ENCODE measurements at places on chromosomes 11 and 22.

GRCh38 chr22:50641696-50642607, 14.0 kb upstream of the ARSA start:
- DNase-seq = no peak

DNA sequence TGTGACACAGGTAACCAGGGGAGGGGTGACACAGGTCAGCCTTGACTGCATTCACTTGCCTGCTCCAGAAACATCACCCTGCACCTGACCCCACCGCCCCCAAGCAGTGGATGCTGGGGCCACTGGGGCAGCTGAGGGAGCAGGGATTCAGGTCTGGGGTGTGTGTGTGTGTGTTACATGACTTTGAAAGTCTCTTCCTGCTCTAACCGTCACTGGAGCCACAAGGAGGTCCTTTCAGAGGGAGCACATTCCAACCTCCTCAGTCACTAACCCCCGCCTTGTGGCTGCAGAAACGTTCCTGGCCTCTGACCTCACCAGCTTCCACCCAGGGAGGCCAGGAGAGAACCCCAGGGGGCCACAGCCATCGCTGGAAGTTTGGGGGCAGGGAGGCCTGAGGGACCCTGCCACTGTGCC, 2.9 kb upstream of the FOSL1 start:
- no peak for DNase-seq

GRCh38 chr11:128619540-128620308, 32.4 kb upstream of the ETS1 start:
- DNase-seq = no peak

GRCh38 chr11:118610773-118611432, 3.5 kb downstream of the PHLDB1 start:
- DNase-seq = no peak

DNA sequence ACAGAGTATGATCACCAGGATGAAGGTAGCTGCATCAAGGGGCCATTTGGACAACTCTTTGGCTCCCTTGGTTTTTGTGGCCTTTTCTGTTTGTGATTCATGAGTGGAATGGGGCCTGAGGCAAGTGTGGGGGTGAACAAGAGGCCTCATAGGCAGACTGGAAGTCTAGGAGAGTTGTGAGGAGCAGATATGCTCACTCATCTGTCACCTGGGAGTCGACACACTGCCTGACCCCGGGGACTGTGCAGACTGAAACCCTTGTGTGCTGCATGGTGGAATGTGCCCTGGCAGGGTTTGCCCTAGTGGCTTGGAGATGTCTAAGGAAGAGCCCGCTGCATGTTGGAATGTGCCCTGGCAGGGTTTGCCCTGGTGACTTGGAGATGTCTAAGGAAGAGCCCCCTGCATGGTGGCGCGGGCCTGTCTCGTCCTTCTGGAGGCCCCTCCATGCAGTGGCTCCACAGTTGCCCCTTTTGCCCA, 60.0 kb downstream of the MED15 start:
- no peak for DNase-seq

- no peak for DNase-seq
These were observed 23.7 kb downstream of the USP47 start for GRCh38 chr11:11865449-11865848.

DNA sequence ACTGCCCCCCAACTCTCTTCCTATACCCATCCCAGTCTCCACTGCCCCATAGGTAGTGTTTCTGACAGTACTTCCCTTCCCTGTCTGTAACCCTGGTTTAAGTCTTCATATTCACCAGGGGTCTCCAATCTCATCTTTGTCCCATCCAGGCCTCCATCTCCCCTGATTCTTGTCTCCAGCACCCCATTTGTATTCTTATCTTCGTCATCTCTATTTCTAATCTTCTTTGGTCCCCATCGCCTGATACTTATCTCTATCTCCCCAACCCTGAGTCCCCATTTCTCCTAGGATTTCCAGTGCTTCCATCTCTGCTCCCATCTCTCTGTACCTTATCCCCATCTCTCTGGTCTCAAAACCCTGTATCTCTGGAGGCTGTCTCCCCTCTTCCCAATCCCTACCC, 1.8 kb downstream of the PHOX2A start:
- no peak for DNase-seq

DNA sequence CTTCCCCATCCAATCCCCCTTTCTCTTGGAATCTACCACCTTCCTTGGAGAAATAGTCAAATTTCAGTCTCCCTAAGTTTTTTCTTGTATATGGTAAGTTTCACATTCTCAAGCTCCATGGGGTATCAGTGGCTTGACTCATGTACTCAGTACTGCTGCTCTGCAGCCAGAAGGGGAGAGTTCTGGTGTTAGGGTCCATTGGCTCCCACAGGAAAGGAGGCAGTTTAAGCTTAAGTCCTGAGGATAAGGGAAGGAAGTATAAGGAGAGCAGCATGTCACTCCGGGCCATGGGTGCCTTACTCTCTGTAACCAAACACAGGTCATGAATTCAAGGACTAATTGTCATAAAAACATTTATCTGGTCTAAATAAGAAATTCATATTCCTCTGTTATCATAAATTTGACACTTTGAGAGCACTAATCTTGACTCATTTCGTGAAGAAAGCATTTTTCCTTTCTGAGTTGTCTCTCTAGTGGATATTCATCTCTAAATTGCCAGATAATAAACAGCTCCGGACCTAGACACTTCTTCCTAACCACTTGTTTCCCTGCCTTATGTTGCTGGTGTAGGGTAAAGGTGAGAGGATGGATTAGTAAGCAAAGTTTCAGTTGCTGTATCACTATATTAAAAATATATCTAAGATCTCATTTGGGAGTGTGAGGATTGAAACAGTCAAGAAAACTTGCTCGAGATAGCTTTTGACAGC, 20.1 kb upstream of the SORL1 start:
- DNase-seq = no peak

GRCh38 chr11:119509969-119510401, 87.0 kb upstream of the THY1 start:
- DNase-seq = no peak

GRCh38 chr11:48062649-48063048, 82.3 kb downstream of the PTPRJ start:
- no peak for DNase-seq

DNA sequence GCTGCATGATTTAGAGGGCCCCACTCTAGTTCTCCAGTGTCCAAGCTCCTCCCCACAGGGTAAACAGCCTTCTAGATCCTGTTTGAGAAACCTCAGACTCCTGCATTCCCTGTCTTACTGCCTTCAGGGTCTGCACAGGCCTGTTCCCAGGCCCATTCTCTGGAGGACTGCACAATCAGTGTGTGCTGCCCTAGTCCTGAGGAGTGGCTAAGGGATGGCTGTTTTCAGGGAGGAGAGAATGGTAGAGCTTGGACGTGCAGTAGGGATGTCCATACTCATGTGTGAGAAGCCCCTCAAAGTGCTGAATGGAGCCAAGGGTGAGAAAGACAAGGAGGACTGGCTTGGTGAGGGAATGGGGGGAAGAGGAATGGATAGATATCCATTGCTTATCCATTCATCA, 103.8 kb upstream of the CCDC90B start:
- no peak for DNase-seq

GRCh38 chr11:124612045-124612444, 817 bp downstream of the PANX3 start:
- no peak for DNase-seq

- DNase-seq = no peak
These were observed 73.0 kb downstream of the OSBP2 start for GRCh38 chr22:30767661-30768060.

- DNase-seq = no peak
These were observed 7.5 kb downstream of the DPAGT1 start for GRCh38 chr11:119093942-119094815.

- no peak for DNase-seq
These were observed 36.5 kb downstream of the PRDM11 start for GRCh38 chr11:45182902-45183301.

DNA sequence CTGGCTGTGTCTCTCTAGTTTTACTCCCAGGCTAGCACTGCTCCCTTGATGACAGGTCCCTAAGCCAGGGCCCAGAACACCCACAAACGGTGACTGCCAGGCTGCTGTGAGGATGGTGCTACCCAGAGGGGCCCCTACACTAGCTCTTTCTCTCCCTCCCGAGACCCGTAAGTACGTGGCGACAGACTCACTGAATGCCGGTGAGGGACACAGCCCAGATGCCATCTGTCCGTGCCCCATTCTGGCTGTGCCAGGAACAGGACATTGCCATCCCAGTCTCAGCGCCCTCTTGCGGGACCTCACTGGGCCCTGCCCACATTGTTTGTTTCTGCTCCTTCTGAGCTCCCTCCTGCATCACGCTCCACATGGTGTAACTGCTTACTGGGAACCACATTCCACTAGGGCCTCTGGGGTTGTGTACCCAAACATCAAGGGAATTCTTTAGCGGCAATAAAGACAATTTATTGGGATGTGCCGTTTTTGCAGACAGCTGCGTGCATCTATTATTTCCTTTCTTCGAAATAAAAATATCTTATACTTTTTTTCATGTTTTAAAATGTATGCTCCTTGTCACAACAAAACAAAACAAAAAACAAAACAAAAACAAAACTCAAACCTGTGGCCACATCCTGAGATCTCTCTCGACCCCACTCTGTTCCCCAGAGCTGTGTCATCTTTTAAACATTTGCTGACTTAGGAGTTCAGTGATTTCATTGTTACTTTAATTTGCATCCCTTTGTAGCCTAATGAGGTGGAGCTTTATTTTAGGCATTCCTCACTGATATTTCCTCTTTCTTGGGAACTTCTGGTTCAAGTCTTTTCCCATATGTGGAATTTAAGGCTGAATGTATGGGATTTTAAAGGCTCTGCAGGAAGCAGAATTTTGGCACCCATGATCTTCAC, 4.4 kb upstream of the TPCN2 start:
- no peak for DNase-seq

- DNase-seq = no peak
These were observed 6.3 kb downstream of the FXYD2 start for GRCh38 chr11:117818041-117818873.

GRCh38 chr11:85694385-85694980, 8.5 kb upstream of the CCDC89 start:
- no peak for DNase-seq

DNA sequence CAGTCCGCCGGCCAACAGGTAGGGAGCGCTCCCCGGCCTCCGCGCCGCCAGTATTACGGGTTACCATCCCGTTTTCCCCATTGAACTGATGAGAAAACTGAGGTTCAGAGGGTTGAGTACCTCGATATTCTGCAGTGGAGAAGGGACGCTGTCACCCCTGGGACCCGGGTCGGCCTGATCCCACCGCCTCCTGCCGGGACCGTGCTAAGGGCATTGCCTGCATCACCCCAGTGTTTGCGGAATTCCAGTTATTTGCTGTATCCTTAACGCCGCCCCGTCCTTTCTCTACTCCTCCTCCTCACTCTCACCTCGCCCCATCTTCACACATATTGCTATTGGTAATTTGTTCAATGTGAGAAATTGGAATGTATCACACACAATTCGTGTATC, 370 bp upstream of the A4GALT start:
- DNase-seq = no peak

DNA sequence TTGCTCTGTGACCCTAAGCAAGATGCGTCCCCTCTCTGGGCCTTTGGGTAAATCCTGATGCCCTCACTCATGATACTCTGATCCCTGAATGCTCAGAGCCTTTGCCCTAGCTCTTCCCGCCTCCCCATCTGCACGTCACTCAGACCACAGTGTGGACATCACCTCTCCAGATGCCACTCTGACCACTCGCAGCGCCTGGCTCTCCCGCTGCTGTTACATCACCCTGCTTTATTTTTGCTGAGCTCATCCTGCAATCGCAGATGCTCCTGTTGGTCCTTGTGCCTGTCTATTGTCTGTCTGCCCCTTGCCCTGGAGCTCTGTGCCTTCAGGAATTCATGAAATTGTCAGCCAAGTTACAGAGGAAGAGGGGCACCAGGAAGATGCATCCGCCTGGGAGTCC, 5.5 kb downstream of the OSM start:
- DNase-seq = no peak

DNA sequence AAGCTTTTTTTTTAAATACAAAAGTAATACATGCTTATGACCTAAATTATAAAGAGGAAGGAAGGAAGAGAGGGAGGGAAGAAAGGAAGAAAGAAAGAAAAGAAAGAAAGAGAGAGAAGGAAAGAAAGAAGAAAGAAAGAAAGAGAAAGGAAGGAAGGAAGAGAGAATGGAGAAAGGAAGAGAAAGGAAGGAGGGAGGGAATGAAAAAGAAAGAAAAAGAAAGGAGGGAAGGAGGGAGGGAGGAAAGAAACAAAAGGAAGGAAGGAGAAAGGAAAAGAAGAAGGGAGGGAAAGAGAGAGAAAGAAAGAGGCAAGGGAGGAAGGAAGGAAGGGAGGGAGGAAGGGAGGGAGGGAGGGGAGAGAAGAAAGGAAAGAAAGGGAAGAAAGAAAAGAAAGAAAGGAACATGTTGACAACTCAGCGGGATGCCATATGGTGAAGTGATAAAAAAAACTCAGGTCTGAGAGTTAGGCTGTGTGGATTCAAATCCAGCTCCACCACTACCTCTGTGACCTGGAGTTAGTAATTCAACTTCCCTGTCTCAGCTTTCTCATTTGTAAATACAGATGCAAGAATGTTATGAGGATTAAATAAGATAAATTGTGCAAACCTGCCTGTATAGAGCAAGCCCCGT, 9.6 kb upstream of the EED start:
- no peak for DNase-seq

GRCh38 chr11:59842316-59842715, 3.0 kb downstream of the CBLIF start:
- no peak for DNase-seq

DNA sequence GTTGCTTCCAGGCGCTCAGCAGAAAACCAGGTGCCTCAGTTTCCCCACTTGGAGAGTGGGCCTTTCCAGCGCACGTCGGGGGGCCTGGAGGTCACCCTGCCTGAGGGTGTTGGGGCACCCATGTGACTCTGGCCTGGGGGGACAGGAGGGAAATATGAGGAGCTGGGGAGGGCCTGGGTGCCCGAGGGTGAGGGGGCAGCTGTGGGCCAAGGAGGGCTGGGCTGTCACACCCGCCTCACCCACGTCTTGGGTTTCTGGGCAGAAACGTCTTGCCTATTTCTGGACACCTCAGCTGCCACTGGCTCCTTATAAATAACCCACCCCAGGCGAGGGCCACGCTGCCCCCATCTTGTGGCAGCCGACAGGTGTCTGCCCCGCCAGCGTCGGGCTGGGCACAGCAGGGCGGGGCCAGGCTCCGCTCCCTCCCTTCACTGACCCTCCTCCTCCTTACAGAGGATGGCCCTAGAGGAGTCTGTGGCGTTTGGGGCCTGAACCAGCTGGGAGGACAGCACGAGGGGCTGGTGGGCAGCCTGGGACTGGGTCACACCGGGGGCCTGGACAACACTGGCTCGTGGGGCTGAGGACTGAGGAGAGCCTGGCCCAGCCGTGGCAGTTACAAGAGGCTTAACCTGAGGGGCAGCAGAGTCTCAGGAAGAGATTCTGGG, 1.5 kb downstream of the TNNT3 start:
- no peak for DNase-seq

- DNase-seq = no peak
These were observed 10.4 kb upstream of the MRGPRD start for GRCh38 chr11:68990995-68991780.

GRCh38 chr11:13859892-13860291, 102.6 kb upstream of the SPON1 start:
- DNase-seq = no peak

DNA sequence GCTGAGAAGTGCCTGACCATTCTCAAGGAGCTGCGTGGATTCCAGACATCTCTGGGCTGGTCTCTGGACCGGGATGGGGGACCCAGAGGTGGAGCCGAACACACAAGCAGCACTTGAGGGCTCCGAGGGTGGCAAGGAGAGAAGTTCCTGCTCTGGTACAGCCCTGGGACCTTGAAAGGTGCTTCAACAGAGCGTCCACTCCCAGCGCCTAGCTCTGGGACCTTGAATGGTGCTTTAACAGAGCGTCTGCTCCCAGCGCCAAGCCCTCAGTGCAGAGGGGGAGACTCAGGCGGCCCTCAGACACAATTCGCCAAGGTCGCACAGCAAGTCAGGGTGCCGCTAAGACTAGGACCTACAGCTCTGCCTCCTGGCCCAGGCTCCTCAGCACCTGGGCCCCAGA, 10.6 kb upstream of the NPAS4 start:
- DNase-seq = no peak

All from D721Med (cell line).